ENCODE measurements at places on chromosomes 12 and 14. TPM values are rescaled to one million over a fixed set of nuclear protein-coding genes. Genes with fewer than 3 reads are reported as not detected.

The WNT5B gene
- total RNA-seq, result 28.5 TPM

The STXBP6 gene
- total RNA-seq, result 7.6 TPM

The BEST3 gene
- total RNA-seq, result not detected

The NEDD8 gene
- total RNA-seq, result 277 TPM

The CLEC1B gene
- total RNA-seq, result not detected

The SERPINA12 gene
- total RNA-seq, result not detected

The BIN2 gene
- total RNA-seq, result not detected

The HIP1R gene
- total RNA-seq, result 16.2 TPM

The P2RX2 gene
- 0.16 TPM for total RNA-seq

The DLK1 gene
- total RNA-seq, result not detected

The TRHDE gene
- total RNA-seq, result 16.2 TPM

The SRSF5 gene
- 273 TPM for total RNA-seq

All from bronchial smooth muscle cell (primary cell).